Non-pigmented ciliary epithelial cell (primary cell): ENCODE measurements at places on chromosomes 13 and 19.

DNA sequence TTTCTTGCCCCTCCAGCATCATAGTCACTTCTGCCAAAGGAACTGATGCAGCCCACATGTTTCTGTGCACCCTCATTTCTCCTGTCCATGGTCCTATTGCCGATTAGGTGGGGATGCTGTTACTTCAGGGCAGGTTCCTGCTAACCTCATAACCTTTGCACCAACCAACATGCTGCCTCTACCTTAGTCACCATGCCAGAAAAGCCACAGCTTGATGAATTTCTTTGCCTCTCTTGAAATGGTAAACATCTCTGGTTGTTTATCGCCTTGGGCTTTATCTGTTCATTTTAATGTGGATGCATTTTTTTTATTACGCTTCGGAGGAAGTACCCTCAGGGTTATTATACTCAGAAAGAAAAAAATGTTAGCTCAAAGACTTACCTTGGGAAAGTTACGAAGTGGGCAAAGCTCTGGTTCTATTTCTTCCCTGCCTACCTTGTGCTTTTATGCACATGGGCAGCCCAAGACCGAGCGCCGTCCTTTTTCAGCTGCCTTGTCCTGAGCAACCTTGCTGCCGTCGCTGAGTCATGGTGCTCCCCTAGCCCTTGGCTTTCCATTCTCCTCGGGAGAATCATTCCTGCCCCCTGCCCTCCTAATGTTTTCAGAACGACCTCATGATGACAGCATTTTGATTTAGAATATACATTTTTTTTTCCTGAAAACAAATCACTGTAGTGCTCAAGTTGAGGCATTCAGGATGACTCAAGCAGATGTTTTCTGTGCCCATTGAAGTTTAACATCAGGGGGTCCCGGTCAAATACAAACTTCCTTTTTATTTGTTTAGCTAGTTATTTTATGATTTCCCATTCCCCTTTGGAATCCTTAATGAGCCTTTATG is 280.0 kb downstream of the SHISA2 start:
- DNase-seq, result no peak

- DNase-seq, result no peak
Measured at GRCh38 chr19:13032837-13033236, 37.6 kb downstream of the NFIX start.

DNA sequence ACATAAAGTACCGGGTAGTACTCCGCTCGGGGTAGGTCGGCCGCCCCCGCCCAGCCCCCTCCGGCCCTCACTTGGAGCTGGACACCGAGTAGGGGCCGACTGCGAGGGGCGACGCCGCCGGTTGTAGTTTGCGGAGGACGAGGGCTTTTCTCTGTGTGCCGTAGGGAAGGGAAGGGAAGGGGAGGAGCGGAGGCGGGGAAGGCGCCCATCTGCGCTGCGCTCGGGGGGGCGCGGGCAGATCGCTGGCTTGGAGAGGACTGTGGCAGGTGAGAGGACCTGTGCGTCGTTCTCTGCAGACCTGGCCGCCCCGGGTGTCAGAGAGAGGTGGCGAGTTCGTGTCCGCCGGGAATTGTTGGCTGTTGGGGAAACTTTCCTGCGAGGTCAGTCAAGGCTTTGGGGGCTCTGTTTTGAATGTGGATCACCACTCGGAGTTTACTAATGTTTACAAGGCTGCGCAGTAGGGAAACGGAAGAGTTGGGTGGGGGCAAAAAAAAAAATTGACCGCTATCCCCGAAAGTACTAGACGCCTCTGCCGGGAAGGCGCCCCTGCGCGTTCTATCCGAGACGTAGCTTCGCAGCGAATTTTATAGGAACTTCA is 1.4 kb downstream of the ING1 start:
- no peak for DNase-seq

DNA sequence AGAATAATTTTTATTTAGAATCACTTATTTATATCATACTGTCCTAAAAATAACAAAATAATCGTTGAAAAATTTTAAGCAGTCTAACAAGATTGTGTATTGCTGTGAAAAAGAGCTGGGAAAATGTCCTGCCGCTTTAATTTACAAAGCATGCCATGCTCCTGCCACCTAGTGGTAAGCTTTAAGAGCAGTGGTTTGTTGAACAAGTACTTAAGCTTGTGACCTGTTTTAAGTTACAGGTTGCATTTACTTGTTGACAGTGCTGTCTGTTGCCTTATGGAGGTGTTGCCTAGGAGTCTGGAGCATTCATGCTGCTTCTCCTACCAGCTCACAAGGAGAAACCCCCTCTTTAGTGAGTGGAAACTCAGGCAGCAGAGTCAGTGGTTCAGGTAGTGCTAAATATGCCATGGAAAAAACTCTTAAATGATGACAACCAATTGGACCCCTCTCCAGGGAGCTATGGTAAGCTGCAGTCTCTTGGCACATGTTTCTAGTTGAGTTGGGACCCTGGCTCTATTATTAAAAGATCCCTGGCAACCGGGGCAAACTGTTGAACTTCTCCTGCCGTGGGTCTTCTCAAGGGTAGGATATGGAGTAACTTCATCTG is 68.4 kb downstream of the SPATA13 start:
- no peak for DNase-seq

GRCh38 chr19:44725251-44725650 is 23.3 kb upstream of the BCL3 start:
- DNase-seq, result no peak

DNA sequence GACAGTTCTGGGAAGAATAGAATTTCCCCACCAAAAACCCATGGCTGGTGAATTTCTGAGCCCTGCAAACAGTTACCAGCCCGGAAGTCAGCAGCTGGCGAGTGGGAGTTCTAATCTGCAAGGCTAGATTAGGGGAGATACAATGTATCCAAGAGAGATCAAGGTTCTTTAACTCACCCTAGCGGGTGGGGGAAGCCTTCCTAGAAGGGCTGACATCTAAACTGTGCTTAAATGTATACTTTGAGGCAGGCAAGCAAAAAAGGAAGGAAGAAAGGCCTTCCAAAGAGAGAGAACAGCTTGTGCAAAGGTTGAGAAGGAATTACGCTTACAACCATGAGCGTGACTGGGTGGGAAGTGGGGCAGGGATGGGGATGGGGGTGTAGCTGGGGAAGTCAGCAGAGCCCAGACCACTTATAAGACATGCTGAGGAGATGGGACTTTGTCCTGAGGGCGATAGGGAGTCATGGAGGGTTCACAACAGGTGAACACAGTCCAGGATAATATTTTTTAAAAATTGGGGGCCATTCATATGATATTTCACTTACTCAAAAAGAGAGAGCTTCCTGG is 20.8 kb upstream of the ZNRF4 start:
- DNase-seq, result no peak

DNA sequence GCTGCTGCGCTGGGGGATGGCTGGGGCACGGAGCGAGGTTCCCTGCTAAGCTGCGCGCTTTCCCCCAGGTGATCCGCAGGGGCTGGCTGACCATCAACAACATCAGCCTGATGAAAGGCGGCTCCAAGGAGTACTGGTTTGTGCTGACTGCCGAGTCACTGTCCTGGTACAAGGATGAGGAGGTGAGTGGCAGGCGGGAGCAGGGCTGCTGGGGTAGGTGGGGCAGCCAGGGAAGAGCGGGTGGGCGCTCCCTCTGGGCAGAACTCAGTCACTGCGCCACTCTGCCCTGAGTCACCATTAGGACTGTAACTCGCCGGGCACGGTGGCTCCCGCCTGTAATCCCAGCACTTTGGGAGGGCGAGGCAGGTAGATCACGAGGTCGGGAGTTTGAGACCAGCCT is 23.8 kb downstream of the TMED1 start:
- DNase-seq, result no peak

GRCh38 chr13:97459215-97459777 is 25.3 kb downstream of the RAP2A start:
- no peak for DNase-seq

GRCh38 chr19:39299404-39299803 is 3.2 kb downstream of the IFNL1 start:
- DNase-seq, result no peak
